Stimulated activated CD4-positive, alpha-beta T cell treated with anti-CD3 and anti-CD28 coated beads, Interleukin-1b, Interleukin-23, amount 100 ng/mL, for 1 hour (primary cell): ENCODE measurements at places on chromosomes 2 and 18.

- no peak for DNase-seq
Observed at GRCh38 chr2:240509667-240510512, 47.9 kb downstream of the ANKMY1 start.

DNA sequence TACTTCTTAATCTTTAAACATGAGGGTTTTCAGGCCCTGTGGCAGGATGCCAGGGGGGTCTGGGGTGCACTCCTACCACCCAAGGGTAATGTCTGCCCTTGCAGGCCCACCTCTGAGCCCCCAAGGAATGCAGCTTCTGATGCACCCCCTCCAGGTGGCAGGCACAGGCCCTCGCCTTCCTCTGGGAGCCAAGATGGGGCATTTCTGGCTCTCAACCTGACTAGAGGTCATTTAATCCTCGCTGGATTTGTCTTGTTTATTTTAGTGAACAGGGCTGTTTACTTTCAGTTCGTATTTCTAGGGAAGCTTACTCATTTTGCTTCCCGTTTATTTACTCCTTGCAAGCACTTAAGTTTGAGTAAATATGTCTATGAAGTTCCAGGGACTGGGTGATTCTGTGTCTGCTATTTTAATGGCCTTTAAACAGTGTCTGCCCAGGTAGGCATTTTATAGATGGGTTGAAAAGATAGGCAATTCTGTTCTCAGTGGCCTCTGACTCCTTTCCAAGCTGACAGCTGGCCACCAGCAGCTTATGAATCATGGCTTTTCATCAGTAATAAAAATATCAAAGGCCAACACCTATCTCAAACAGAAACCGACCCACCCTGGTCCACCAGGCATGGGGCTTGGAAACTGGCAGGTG is 11.1 kb upstream of the DNPEP start:
- no peak for DNase-seq

DNA sequence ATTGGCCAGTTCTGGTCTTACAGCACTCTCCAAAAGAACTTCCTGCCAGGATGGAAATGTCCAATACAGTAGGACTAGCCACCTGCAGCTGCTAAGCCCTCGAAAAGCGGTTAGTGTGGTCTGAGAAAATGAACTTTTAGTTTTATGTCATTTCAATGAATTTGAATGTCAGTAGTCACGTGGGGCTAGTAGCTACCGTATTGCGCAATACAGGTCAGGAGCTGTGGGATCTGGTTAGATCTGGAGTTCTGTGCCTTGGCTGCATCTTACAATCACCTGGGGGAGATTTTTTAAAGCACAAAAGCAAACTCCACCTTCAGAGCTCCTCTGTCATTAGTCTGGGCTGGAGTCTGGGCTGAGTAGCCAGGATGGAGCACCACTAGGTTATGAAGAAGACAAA is 35.9 kb downstream of the C1QL2 start:
- DNase-seq, result no peak

- no peak for DNase-seq
Observed at GRCh38 chr2:210188755-210189154, 17.5 kb upstream of the KANSL1L start.

DNA sequence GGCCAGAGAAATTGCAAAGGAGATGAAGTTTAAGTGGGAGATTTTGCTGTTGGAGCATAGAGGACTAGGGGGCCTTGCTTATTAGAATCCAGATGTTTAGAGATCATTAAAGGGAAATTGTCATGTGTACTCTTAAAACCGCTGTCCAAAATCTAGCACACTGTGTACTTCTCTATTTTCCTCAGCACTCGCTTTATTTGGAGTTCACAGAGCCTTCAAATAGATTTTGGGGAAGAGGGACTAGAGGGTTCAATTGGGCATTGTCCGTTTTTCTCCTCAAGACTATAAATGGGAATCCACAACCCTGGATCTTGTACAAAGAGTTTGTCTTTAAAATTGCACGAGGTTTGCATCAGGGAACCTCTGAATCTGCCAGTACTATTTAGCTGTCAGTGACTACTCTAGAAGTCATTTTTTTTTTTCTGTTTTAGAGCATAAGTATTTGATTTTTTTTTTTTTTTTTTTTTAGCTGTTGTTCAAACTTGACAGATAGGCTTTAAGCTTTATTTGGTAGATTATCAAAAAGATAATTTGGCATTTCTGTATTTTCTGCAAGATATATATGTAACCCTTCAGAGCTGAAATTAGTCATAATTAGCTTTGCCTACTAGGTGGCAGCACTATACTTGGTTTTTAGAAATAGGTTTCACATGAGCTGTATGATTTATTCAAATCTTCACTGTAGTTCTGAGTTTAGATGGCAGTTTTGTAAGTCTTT is 14.2 kb downstream of the PMS1 start:
- no peak for DNase-seq

DNA sequence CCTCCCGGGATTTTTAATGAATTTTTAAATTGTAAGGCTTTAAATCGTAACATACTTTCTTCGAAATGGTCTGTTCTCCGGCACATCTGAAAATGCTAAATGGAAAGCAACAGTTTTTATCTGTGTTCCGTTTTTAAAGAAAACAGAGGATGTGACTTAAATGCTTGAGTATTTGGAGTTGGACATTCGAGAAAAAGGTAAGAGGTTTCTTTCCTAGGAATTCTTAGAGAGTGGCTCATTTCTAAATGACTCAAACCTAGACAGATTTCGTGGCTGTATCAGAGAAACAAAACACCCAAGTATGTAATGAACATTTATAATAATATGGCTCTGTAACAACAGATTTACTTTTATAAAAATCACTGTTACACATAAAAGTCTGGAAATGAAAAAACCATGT is 177.6 kb upstream of the CCDC68 start:
- DNase-seq, result no peak

DNA sequence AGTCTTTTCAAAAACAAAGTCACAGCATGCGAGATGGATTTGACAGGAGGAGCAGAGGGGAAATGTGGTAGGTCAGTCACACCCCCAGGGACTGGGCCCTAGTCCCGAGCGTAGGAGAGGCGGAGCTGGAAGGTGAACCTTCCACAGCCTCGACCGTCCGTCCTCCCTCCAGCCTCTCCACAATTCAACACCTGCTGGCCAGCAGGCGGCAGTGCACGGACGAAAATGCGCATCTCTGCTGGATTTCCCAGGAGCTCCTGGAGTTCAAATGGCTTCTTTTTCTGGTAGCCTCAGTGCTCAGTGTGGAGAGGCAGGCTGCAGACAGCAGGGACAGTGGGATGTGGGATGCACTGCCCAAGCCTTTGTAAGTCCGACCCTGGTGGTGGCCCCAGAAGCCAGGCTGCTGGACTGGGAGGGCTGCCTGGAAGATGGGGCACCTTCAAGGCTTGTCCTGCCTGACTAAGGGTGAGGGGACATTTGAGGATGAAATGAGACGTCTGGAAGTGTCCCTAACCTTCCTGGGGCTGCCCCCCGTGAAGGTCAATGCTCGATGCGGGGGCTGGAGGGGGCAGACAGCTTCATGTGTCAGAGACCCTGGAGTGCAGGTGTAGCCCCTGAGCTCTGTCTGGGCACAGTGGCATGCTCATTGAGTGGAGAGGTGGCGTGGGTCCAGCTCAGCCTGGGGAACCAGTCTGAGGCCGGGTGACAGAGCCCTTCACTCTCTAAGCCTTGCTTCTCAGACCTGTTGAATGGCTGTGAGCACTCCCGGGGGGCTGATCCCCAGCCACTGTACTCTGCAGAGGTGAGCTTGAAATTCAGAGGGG is 189.5 kb downstream of the TFCP2L1 start:
- no peak for DNase-seq

DNA sequence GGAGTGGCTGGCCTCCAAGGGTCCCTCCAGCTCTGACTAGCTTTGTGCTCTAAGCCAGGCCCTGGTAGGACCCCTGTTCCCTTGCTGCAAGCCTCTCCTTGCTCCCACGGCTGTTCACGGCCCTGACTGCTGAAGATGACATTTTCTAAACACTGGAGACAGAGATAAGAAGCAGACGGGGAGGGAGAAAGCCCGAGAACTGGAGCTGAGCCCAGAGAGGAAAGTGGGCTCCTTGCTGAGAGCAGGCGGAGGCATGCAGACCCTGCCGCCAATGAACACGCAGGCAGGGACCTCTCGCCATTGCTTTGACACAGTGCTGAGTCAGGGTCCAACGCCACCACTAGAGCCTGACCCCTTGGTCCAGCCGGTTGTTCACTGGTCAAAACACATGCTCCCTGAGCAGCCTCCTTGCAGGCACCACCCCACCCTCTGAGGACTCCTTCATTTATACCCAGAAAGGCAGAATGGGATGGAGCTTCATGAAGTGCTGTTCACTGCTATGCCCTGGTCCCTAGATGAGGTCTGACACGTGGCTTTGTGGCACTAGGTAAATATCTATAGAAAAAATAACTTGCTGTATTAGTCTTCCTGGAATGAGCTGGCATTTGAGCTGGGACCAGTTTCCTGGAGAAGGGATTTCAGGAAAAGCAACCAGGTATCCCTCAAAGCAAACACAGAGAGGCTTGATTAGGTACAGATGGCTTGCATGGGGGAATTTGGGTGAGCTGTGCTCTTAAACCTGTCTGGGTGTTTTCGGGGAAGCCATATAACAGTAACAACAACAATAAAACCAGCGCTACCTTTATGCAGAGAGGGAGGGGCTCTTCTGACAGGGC is 65.7 kb downstream of the MCFD2 start:
- DNase-seq, result no peak

GRCh38 chr2:116224610-116225009 is 1589.9 kb upstream of the DDX18 start:
- no peak for DNase-seq

- DNase-seq, result no peak
Observed at GRCh38 chr2:241632478-241633325, 4.3 kb downstream of the THAP4 start.

GRCh38 chr18:50301074-50301473 is 13.6 kb upstream of the CXXC1 start:
- no peak for DNase-seq
